Stimulated activated naive B cell treated with anti-CD40 and anti-IgM and Interleukin-4, amounts not matched to agents 10 μg/mL and 1 μg/mL and 100 μg/mL, for 72 hours (primary cell): ENCODE measurements at places on chromosomes 2 and 18.

- DNase-seq = no peak
Observed at GRCh38 chr2:170088776-170089175, 89.2 kb upstream of the MYO3B start.

DNA sequence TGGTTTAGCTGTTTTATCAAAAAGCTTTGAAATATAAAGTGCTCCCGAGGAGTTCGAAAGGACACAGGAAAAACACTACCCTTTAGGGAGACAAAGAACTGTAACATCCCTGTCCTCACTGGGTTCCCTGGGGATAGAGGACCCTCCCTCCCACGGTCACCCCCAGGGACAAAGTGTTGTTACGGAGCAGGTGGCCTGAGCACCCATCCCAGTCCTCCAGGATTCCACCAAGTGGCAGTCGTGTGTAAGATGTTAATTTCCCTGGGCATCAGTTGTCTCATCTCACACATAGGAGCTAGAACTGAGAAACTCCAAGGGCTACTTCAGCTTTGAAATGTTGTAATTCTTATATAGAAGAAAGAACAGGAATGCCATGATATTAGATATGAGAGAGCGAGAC, 137.7 kb downstream of the ALK start:
- no peak for DNase-seq

GRCh38 chr18:32906506-32907310, 133.9 kb upstream of the KLHL14 start:
- DNase-seq = no peak

- DNase-seq = no peak
Observed at GRCh38 chr18:21669736-21670285, 34.8 kb downstream of the ABHD3 start.

DNA sequence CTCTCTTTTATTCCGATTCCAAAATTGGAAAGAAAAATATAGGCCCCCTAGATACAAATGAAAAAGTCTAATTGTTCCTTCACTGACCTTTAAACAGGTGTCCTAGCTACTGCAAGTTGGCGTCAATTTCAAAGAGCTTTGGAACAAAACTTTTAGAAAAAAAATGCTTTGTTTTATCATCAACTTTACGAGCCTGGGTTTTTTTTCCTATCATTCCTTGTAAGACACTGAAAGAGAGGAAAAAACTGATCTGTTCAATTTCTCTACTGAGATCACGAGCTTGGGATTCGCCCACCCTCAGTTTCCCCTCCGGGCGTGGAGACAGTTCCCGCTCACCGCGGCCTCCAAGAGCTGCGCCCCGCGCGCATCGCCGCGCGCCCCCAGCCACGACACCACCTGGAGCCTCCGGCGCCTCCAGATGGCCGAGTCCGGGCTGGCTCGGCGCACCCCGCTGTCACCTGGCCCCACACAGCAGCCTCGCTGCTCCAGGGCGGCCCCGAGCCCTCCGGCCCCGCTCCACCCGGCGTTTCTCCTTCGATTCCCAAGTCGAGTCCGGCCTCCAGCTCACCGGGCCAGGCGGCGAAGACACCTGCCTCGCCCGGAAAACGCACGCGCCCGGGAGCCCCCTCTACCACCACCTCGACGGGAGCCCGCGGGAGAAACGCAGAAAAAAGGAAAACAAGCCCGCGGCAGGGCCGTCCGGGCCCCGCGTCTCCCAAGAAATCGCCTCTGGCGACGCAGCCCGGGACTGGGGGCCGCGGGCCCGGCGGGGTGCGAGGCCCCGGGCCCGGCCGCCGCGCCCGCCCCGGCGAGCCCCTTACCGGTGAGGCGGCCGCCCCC, 656 bp downstream of the TBC1D8 start:
- no peak for DNase-seq

DNA sequence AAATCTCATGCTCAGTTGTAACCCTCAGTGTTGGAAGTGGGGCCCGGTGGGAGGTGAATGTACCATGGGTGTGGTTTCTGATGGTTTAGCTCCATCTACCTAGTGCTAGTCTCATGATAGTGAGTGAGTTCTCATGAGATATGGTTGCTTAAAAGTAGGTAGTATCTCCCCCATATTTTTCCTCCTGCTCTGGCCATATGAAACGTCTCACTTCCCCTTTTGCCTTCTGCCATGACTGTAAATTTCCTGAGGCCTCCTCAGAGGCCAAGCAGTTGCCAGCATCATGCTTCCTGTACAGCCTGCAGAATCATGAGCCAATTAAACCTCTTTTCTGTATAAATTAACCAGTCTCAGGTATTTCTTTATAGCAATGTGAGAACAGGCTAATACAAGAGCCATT, 62.8 kb upstream of the RNF152 start:
- DNase-seq = peak; percentile 11

- no peak for DNase-seq
Observed at GRCh38 chr2:232668805-232669444, 28.2 kb upstream of the GIGYF2 start.

DNA sequence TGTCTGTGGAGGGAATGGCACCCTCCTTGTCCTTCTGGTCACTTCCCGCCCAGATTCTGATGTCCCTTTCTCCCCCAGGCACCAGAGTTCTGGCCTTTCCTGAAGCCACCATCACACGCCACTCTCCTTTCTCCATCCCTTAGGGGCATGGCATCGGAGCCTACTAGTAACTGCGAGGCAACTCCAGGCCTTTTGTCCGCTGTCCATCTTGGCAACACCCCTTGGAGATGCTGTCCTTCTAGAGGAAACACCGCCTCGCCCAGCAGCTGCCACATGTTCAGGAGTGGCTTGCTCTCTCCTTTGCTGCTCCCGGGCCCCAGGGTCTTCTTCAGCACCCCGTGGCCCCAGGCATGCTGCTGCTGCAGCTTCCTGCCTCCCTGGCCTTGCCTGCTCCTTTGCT, 267.0 kb downstream of the SRBD1 start:
- DNase-seq = no peak

- no peak for DNase-seq
Observed at GRCh38 chr2:16105669-16106281, 165.4 kb downstream of the MYCN start.

DNA sequence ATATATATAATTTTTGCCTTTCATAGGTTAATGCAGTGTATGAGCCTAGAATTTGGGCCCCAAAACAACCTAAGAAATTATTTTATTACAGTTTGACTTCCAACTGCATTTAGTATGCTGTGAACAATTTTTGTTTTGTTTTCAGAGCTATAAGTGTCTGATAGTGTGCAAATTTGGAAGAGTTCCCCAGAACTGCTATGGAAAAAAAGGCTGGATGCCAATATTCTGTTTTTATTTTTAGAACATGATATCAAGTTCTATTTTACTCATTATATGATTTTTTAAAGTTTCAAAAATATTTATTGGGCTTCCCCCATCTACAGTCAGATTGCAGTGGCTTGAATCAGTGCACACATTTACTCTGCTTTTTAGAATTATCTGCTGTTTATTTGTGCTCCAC, 42.6 kb downstream of the MRPS9 start:
- DNase-seq = no peak

- DNase-seq = no peak
Observed at GRCh38 chr2:138700716-138701115, 79.5 kb downstream of the NXPH2 start.

DNA sequence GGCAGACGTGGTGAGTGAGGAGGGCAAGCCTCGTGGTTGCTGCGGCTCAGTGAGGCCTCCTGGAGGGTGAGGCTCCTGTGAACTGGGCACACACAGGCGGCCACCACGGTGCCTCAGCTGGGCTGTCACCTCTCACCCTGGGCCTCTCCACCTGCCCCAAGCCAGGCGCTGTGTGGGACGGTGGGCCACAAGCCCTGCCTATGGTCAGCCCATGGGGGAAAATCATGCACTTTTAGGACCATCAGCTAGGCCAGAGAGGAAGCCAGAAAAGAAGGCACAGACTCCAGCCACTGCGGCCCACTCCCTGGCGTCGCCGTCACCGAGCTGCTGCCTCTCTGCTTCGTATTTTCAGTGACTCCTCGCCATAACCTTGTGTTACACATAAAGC, 28.5 kb upstream of the HS6ST1 start:
- DNase-seq = no peak

DNA sequence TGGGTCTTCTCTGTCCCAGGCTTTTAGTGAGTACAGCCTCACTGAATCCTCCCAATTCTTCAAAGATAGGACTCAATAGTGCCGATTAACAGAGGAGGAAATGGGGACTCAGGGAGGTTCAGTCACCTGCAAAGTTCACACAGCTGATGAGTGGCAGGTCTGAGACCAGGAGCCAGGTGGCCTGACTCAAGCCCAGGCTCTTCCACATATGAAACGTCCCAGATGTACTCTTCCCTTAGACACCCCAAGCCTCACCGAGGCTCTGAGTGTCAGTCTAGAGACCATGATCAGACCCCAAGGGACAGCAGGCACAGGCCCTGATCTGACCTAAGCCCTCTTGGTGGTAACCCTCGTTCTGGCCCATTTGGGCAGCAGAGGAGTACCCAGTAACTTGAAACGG, 115.2 kb downstream of the INHBB start:
- DNase-seq = no peak

- DNase-seq = no peak
Observed at GRCh38 chr18:28204154-28204553, 27.2 kb upstream of the CDH2 start.

GRCh38 chr18:53686965-53687364, 537.5 kb downstream of the MBD2 start:
- no peak for DNase-seq

DNA sequence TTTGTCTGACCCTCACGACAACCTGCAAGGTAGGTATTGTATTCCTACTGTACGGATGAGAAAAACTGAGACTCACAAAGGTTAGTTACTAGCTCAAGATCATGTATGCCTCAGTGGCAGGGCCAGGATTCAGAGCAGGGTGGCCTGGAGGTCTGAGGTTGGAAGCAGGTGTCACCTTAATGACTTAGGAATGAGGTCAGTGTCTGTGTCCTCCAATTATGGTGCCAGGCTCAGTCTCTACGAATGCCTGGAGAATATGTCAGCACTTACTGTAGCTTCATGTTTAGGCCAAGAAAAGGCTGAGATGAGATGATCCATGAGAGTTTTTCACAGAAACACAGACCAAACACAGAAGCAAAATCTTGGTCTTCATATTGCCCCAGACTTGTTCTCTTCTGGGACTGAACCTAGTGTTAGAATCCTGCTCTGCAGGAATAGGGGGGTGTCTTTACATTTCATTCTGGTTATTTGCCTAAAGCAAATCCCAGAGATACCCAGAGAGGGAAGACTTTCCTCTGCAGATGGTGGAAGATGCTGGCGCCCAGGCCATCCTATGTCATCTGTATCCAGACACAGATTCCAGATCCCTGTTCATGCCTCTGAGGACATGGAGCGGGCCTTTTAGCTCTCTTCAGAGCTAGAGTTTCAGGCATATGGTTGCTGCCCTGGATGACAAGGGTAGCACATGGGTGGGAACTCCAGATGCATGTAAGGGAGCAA, 16.3 kb upstream of the RAB10 start:
- no peak for DNase-seq

DNA sequence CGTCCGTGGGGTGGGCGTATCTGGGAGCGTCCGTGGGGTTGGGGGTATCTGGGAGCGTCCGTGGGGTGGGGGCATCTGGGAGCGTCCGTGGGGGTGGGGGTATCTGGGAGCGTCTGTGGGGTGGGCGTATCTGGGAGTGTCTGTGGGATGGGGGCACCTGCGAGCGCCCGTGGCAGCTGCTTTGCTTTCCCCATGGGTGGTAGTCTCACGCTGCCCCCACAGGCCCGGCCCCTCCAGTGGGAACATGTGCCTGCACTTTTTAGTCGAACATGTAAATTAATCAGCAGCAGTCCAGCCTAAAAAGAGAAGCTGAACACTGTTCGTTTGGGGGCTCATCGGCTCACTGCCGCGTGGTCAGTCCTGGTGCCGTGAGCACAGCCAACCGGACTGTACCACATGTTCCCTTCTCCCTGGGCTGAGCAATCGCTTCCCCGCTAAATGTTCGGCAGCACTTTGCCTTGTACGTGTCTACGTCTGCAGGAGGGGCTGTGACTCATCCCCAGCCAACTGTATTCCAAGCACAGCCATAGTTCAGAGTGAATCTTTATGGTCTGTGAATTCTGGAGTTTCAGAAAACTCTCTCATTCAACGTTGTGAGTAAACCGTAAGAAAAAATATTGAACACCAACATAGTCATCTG, 271.5 kb downstream of the AGAP1 start:
- no peak for DNase-seq

DNA sequence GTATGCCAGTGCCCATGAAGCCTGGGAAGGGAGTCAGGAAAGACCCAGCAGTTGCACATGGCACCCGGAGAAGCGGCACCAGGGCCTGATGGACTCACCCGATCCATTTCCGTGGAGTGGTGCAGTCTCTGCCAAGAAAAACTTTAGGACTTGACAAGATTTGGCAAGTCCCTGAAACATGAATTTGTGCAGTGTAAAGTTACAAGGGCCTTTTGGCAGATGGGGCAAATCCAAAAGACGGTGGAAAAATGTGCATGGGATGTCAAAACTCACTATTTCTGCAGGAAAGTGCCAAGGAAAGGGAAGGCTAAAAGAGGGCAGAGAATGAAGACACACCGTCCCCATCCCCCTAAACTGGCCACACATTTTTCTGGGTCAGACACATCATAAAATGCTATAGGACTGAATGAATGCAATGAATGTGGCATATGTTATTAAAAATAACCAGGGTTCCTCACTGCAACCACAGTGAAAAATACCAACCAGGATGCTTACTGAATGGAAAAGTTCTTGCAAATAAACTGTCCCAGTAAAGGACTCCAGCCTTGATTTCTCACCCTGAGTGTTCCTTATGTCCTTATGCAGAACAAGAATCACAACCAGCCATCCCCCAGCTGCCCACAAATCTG, 173.5 kb upstream of the SIX2 start:
- DNase-seq = no peak

GRCh38 chr2:240154606-240155005, 14.1 kb upstream of the OTOS start:
- no peak for DNase-seq

- no peak for DNase-seq
Observed at GRCh38 chr18:58539659-58540380, 89.1 kb downstream of the ALPK2 start.

GRCh38 chr2:154229966-154230365, 358.2 kb downstream of the GALNT13 start:
- no peak for DNase-seq

- DNase-seq = no peak
Observed at GRCh38 chr2:219126555-219126954, 34.1 kb downstream of the NHEJ1 start.

DNA sequence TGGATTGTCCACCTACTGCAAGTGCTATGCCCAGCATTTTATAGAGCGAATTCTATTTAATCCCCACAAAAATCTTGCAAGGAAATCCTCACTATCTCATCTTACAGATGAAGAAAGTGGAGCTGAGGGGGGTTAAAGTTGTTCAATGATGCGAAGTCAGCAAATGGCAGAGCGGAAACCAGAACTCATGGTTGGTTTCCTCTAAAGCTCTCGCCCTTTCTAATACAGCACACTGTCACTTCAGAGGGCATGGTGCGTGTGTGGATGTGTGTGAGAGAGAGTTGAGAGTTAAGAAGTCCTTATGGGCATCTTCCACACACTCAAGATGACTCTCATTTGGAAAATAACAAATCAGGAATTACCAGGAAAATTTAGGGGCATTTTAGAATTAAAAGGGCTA, 78.4 kb downstream of the TGFA start:
- peak; percentile 14 for DNase-seq

GRCh38 chr2:133292259-133292658, 276.0 kb downstream of the NCKAP5 start:
- no peak for DNase-seq
